Fibroblast of skin of right biceps (primary cell): ENCODE measurements at places on chromosomes 13 and 19.

- DNase-seq, result peak; percentile 76
Measured at GRCh38 chr13:76715621-76716020, 170.6 kb downstream of the KCTD12 start.

- DNase-seq, result no peak
Measured at GRCh38 chr19:40685563-40685962, 4.9 kb downstream of the NUMBL start.

- no peak for DNase-seq
Measured at GRCh38 chr19:42356686-42357085, 31.3 kb downstream of the MEGF8 start.

GRCh38 chr13:101434486-101434885 lies 18.0 kb upstream of the ITGBL1 start:
- DNase-seq, result no peak

- DNase-seq, result no peak
Measured at GRCh38 chr13:34467450-34468083, 474.5 kb upstream of the NBEA start.

DNA sequence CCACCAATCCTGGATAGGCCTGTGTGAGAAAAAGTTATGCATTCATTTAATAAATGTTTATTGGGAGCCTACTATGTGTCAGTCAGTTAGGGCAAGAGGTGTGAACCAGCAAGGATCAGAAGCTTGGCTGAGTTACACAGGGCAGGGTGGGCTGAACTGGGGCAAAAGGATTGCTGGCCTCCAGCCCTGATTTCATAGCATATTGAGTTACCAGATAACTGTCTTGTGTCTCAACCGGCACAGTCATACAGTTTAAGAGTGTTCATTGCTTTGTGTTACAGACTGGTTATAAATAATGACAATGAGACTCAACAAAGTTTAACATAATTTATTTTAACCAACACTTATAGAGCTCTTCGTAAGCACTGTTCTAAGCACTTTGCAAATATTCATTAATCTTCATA lies 253.8 kb downstream of the DLEU7 start:
- peak; percentile 96 for DNase-seq

DNA sequence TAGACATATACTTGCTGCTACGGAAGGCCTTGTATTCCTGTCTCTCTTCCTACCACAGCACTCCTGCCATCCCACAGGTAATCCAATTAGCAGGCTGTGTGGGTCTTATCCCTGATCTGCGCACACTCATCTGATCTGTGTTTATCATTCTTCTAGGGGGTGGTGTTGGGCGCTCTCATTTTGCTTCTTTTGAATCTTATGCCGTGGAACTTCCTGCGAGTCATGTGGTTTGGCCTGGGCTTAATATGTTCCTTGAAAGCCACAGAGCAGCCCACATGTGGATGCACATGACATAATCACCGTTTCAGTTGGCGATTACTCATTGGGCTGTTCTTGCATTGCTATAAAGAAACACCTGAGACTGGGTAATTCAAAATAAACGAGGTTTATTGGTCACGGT lies 7.5 kb downstream of the RASA3 start:
- peak; percentile 86 for DNase-seq

DNA sequence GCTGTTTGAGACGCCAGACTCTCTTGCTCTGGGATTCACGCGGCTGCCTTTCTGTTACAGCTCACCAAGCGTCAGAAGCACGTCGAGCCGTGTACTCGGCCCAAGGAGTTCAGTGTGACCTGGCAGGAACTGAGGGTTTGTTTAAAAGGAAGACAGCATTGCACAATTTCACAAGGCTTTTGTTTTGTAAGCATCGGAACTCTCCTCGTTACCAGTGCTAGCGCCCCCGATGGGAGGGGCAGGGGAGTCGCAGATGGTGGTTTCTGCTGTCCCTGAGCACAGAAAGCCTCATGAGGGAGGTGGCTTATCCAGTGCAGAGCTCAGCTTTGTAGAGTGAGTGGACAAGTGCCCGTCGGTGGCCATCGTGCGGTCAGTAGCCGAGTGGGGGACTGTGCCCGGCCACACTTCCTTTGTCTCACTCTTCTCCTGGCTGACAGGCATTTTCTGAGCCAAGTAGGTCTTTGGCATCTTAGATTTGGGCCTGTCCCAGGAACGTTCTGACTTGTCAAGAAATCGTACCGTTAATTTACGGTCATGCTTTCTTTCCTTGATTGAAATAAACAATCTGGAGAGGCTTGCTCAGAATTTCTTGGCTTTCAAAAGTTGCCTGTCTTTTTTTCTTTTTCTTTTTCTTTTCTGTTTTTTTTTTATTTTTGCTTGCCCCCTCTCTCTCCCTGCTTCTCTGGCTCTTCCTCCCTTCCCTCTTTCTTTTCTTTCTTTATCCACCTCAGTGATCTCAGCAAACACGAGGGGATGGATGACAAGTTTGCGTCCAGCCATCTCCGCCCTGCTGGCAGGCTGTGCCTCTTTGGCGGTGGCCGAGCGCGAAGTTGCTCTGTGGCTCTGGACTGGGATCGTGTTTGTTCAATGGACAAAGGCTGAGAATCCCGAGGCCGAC lies 7.7 kb downstream of the KDM4B start:
- DNase-seq, result peak; percentile 58

DNA sequence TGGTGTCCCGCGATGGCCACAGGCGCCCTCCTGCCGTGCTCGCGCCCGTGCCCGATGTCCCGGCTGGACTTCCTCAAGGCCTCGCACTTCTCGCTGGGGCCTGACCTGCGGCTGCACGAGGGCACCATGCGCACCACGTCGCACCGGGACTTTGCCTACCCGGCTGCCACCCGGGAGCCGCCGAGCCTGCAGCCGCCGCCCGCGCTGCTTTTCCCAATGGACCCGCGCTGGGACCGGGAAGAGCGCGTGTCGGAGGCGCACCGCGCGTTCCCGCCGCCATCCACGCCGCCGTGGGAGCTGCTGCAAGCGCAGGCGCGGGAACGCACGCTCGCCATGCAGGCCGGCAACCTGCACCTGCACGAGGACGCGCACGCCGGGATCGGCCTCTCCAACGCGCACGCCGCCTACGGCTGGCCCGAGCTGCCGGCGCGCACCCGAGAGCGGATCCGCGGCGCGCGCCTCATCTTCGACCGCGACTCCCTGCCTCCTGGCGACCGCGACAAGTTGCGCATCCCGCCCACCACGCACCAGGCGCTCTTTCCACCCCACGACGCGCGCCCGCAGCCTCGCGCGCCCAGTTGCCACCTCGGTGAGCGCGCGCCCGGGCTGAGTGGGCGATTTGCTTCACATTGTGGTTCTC lies 12.1 kb upstream of the PEX11G start:
- peak; percentile 46 for DNase-seq

DNA sequence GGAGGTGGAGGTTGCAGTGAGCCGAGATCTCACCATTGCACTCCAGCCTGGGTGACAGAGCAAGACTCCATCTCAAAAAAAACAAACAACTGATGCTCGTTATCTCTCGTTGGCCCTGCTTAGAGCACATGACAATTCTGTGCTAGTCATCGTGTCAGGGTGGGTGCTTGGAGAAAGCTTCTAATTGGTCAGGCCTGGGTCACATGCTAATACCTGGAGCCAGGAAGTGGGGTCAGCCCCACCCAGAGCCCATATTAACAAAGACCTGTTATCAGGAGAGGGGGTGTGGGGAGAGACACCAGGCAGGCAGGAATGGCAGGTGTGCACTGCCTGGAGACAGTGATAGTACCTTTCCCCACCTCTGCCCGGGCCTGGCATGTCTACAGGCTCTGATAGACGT lies 84.9 kb downstream of the DPF1 start:
- DNase-seq, result no peak

DNA sequence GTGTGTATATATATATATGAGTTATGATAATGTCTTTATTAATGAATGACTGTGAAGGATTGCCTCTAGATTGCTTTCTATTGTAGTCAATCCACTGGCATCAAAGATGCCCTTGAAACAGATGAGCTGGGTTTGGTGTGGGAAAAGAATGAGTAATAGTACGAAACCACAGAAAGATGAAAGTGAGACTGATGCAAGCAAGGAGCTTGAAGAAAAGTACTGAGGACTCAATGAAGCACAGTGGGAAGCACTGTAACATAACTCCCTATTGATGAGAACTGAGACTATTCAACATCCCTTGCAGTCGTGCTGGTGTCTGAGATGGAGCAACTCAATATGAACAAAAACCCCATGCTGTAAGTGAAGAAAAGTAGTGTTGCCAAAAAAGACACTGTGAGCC lies 1794.2 kb downstream of the SLITRK5 start:
- peak; percentile 47 for DNase-seq

DNA sequence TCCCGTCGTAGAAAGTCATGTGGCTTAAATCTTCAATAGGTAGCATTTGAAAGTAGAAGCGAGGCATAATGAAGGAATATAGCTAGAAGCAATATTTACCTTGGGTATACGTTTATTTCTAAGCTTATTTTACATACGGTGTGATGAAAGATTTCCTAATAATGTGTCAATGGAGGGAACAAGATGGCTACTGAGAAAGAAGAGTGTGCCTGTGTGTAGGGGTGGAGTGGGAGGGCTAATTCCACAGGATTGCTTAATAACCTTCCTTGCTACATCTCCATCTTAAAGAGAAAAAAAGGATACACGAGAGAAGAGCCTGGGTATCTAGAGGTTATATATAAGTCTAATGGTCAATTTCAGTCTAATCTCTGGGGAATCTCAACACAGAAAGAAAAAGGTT lies 2.0 kb downstream of the SPART start:
- peak; percentile 60 for DNase-seq

GRCh38 chr19:5492635-5493409 lies 37.6 kb downstream of the ZNRF4 start:
- no peak for DNase-seq

DNA sequence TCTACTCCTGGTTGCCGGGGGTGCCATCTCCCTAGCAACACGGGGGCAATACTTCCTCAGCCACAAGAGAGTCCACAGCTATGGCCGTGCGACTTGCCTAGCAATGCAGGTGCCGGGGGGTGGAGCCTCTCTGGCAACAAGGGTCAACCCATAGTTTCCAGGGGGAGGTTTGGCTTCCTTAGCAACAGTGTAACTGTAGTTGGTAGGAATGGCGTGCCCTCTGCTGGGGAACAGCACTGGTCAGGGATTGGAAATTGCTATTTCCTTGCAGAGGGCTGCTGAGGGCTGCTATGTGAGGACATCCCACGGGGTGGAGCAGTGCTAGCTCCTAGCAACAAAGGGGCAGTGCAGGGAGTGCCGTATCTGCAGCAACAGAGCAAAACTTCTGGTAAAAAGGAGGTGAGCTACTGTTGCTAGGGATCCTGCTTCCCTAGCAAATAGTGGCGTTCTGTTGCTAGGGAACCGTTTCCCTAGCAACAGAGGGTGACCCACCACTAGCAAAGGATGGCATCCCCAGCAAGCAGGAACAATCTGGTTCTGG lies 7.0 kb upstream of the TMC4 start:
- DNase-seq, result peak; percentile 45

DNA sequence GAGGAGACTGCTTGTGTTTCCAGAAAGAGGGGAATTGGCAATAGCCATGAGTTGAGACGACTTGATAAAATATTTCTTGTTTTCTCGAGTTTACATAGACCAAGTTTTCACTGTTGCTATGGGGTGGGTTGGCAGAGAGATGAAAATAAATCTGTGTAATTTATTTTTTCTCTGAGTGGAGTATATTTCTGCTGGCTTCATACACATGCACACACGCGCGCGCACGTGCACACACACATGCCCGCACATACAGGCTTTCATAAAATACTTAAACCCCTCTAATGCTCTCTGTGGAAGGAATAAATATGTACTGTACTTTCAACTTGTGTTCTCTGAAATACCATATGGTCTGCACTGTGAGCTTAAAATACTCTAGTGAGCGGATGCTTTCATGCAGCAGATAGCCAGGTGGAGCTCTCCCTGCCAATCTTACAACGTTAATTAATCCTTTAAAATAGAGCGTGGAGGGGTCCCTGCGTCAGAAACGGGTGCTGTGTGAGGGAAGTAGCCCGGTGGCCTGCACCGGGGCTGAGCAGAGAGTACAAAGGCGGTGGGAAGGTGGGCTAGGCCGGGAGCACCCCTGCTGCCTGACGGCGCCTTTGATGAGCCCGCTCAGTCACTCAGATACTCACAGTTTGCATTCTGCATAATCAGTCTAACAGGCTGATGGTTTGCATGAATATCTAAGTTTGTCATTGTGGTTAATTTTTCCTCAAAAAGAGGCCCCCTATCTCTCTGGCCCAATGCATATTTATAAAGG lies 44.1 kb downstream of the CCNE1 start:
- DNase-seq, result no peak
